Hippocampal formation (tissue), 2 donors: ENCODE measurements at places on chromosomes 3 and 15.

GRCh38 chr3:28664123-28664522 lies 315.5 kb upstream of the AZI2 start:
- no peak for DNase-seq

- DNase-seq: no peak
These were observed 39.0 kb downstream of the CD86 start for GRCh38 chr3:122094125-122094524.

- no peak for DNase-seq
These were observed 55.1 kb upstream of the FILIP1L start for GRCh38 chr3:100169201-100169920.

GRCh38 chr3:36542186-36542585 lies 161.9 kb downstream of the STAC start:
- DNase-seq: no peak

GRCh38 chr3:168598250-168598649 lies 502.5 kb upstream of the GOLIM4 start:
- DNase-seq: no peak

DNA sequence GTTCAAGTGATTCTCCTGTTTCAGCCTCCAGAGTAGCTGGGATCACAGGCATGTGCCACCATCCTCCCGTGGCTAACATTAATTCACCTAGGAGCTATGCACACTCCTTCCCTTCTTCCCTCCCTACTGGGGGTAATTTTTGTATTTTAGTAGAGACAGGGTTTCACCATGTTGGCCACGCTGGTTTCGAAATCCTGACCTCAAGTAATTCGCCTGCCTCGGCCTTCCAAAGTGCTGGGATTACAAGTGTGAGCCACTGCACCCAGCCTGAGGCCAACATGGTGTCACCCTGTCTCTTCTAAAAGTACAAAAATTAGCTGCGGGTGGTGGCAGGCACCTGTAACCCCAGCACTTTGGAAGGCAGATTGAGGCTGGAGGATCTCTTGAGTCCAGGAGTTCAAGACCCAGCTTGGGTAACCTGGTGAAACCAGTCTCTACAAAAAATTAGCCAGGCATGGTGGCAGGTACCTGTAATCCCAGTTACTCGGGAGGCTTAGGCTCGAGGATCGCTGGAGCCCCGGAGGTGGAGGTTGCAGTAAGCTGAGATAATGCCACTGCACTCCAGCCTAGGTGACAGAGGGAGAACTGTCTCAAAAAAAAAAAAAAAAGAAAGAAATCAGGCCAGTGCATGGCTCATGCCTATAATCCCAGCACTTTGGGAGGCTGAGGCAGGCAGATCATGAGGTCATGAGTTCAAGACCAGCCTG lies 6.1 kb downstream of the RNU5B-1 start:
- DNase-seq: no peak

- no peak for DNase-seq
These were observed 706 bp downstream of the DVL3 start for GRCh38 chr3:184155644-184156521.
